ENCODE measurements at places on chromosomes 1 and 21.

DNA sequence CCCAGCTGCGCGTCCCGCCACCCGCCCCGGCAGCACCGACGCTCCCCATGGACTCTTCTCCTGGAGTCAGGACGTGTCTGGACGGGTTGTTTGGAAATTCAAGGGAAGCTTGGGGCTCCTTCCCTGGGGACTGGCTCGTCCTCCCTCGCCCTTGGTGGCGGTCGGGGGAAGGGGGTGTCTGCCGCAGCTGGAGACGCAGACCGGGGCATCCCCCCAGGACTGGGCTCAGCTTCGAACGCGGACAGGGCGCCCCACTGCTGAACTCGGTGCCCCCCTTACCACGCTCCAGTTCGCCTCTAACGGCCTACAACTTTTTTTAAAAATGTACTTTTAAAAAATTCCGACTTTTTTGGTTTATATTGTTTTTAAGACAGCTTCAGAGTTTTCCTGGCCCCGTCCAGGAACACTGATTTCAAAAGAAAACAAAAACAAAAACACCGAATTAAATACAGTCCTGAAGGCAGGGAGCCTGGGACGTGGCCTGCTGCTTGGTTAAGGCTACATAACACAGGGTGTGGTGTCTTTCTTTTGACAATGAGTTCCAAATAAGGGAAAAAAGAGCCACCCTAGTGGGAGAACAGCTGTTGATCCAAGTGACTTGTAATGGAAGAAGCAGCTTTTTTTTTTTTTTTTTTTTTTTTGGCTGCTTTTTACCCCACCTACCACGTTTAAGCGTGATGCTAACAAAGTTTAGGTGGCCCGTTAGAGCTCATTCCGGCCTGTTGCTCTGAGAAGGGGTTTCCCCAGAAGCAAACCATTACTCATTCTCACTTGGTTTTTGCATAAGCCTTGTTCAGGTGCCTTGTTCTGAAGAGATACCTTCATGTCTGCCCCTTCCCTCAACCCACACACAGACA, 862 bp upstream of the DIPK1A start:
- peak; percentile 21 for DNase-seq

DNA sequence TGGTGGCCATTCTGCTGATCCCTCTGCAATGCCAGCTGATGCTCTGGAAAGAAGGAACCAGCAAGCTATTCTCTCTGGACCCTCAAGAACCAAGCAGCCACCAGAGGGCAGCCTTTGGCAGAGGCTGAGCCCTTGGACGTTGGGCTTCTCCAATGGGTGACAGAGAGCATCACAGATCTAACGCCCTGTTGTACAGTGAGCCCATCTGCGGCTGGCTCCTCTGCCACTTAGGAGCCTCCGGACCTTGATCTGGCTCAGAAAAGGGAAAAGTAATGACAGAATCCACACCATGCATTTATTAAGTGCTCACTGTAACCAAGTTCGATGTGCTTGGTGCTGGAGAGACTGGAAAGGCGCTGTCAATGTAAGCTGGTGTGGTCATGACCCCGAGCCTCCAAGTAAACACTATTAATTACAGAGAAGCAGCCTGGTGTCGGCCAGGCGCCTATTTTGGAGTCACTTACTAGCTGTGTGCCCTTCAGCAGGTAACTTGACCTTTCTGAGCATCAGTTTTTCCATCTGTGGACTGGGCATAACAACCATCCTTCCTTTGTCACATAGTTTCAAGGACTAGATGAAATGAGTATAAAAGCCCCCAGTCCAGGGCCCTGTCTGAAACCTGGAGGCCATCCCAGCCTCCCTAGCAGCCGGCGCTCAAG, 34.9 kb downstream of the ECE1 start:
- peak; percentile 93 for DNase-seq

DNA sequence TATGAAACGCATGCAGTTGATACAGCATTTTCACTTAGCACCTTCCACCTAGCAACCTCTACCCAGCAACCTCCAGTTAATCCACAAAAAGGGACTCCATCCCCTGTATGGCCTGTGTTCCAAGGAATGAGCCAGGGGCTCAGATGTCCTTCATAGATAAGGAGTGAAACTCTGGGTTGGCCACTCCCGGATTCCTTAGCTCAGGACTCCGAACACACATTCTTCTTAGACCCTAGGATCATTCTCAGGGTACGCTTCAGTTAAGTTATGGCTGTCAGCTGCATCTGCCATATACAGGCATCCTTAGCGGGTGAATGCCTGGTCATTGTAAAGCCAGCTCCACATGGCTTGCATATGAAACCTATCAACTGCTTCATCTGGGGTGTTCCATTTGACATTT, 15.9 kb upstream of the IFI6 start:
- no peak for DNase-seq

DNA sequence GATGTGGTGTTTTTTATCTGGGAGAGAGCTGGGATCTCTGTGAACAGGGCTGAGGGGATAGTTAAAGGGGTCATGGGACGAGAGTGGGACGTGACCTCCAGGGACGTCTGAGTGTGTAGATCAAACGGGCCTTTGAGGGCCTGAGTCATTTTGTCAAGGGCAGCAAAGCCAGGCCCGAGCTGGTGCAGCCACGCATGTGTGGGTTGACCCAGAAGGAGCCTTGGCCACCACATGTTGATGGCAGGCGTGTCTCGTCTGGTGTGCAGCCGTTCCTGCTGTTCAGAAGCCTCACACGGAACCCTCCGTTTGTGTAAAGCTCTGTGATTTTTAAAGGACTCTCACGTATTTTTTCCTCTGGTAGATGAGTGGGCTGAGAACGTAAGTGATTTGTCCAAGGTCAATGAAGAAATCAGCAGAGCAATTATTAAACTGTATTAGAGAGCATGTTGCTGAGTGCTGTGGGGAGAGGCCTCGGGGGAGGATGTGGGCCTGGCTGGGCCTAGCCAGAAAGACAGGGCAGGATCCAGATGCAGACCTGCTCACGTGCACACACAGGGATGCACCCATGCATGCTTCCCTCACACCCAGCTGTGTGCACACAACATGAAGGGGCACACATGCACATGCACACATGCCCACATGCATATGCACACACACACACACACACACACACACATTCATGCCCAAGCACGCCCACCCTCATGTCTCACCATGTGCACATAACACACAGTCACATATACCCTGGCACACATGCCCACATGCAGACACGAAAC, 89.8 kb downstream of the AJAP1 start:
- DNase-seq = no peak

DNA sequence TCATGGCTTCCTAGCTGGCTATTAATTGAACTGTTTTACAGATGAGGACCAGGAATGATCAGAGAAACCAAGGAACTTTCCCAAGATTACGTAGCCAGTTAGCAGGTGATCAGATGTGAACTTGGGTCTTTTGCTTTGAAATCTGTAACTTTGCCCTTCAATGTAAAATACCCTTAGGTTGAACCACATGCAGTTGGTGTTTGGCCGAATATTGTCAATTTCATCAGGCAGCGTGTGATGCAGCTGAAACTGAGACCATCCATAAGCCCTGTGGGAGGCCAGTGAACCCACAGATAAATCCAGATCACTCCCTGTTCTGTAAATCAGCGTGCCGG, 150.8 kb downstream of the ETS2 start:
- DNase-seq = no peak

DNA sequence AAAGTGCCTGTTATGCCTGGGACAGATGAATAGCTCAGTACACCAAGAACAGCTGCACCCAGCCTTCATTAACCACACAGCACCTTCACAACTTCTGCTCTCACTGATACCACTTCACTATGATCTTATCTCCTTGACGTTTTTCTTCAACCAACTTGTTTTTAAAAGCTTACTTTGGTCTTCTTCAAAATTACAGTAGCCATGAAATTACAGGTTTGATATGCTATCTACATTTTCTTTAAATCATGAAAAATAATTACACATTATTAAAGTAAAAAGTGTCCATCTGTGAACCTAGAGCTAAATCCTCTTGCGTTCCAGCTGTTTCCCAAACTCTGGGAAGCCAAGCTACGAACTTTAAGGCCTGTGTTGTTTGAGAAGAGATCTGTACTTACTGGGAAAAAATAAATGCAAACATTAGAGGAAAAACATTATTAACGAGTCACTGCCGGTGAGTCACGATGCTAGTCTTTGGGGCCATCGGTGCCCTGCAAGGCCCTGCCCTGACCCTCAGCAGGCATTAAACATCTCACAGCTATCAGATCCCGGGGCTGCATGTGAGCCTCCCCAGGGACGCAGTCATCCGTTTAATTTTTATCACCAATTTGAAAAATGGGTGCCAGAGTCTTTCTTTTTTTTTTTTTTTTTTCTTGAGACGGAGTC, 56.3 kb upstream of the GPR153 start:
- no peak for DNase-seq

- DNase-seq = no peak
Observed at GRCh38 chr1:84726593-84727499, 36.6 kb upstream of the SSX2IP start.

DNA sequence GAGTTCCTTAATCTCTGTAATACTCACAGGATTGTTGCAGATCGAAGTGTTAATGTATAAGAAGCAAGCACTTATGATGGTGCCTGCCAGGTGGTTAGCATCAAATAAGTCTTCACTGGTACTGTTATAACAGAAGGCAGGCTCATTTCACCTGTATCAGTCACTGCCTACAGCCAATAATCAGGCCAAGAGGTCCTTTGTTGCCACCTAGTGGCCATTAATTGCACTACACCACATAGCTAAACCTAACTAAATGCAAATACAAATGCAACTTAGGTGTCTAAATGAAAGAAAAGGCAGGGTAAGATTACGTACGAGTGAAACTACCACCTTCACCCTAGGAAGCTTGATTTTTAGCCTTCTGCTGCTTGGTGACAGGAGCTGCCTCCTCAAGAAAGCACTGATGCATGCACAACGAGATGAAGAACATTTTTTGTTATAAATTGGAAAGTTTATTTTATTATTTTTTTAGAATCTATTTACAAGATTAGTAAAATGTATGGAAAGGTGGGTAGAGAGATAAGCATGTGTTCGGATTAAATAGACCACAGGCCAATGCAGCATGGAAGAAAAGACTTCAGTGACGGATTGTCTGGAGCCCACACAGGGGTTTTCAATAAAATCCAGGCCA, 334.8 kb upstream of the CAMK1G start:
- peak; percentile 89 for DNase-seq
